HL-60 (cell line): ENCODE measurements at places on chromosomes 7 and 10.
A peak's percentile ranks its signal among the peaks of the same experiment; 100 is the strongest.

DNA sequence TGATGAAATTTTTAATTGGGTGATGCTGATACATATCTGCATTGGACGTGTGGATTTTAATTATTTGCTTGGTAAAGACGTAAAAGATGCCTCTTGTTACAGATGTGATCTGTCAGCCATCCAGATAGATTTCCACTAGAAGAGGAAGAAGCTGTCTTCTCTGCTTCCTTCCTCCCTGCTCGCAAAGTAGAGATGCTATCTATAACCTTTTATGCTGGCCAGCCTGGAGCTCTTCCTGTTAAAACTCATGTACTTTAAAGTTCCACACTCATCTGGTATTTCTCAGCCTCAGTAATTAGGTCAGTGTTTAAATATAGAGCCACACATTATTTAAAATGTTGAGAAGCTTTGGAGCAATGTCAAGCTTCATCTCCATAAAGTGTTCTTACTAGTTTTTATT is 51.2 kb upstream of the TMEM229A start:
- DNase-seq = no peak

DNA sequence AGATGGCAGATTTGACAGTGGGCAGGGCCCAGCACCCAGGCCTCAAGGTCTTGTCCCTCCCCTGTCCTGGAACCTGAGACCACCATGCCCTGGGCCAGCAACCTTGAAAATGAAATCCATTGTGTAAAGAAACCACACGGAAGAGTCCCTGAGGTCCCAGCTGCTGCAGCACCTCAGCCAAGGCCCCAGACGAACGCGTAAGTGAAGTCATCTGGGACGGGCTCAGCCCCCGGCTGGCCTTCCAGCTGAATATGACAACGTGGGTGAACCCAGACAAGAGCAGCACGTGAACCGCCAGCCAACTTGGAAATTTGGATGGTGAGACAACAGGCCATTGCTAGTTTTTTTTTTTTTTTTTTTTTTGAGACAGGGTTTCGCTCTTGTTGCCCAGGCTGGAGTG is 70.3 kb downstream of the CYTH3 start:
- no peak for DNase-seq

DNA sequence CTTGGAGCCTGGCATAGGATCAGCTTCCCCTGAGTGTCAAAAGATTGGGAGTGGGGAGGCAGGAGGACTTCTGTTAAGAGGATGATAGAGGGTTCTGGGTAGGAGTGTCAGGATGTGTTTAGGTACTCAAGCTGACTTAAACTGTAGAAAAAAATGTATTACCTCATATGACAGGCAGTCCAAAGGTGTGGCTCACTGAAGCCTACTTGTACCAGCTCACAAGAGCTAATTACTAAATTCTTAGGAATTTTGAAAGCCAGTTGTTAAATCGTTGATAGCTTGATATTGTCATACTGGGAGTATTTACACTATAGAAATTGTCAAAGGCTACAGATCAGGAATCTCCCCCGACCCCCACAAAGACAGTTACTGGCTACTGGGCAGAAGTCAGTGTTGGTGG is 32.1 kb downstream of the FAS start:
- no peak for DNase-seq

DNA sequence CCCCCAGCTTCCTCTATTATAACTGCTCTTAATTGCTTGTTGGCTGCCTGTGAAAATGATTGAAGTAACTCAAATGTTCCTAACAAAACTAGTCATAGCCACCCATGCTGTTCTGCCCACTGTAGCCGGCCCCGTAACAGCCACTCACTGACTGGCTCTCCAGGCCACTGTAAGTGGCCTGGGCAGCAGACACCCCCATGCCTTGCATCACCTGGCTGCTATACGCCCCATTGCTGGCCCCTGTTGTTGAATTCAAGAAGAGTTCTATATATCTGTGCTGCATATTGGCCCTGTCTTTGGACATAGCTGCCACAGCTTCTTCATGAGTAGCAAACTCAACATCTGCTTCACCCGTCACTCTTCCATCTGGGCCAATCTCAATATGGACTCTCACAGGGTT is 15.1 kb downstream of the FXYD4 start:
- DNase-seq = peak; percentile 14

- DNase-seq = no peak
These were observed 270.1 kb upstream of the SHH start for GRCh38 chr7:156082048-156083040.

GRCh38 chr10:58217612-58218011 is 50.1 kb downstream of the IPMK start:
- no peak for DNase-seq

- DNase-seq = peak; percentile 57
These were observed 16.0 kb downstream of the NUDT5 start for GRCh38 chr10:12179606-12180170.

DNA sequence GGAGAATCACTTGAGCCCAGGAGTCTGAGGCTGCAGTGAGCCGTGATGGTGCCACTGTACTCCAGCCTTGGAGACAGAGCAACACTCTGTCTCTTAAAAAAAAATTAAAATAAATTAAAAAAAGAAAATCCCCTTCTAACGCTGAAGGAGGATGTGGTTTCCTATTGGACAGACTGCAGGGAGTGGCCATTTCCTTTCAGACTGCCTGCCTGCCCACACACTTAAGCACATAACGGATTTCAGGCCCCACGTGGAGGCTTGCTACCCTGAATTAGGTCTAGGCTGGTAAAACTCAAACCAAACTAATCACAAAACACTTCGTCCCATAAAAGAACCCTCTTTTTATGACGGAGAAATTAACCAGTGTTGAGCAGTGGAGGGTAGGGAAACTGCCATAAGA is 34.0 kb downstream of the GATA3 start:
- no peak for DNase-seq

DNA sequence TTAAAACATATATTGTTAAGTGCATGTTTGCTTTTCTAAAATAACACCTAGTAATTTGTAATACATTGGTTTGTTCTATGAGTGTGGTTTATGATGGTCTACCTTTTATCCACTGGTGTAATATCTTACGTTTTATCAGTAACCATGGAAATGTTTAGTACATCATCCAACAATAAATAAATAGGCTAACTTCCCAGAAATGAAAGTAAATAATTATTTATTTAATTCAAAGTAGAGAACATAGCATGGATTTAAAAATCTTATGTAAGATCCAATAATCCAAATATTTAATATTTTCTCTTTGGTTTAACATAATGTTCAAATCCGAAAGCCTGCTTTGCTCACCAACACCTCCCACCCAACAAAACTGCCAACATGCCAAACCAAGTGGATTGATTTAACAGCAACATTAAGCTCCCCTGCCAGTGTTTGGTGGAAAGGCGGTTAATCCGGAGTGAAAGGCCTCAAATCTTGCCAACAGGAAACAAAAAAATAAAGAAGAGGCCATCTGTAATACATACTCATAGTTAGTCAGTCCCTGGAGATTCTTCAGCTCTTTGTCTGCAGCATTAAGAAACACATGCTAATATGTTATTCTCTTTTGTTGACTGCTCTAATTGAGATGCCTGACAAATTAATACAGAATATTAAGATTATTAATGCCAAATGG is 897.8 kb downstream of the CNTNAP2 start:
- DNase-seq = no peak

DNA sequence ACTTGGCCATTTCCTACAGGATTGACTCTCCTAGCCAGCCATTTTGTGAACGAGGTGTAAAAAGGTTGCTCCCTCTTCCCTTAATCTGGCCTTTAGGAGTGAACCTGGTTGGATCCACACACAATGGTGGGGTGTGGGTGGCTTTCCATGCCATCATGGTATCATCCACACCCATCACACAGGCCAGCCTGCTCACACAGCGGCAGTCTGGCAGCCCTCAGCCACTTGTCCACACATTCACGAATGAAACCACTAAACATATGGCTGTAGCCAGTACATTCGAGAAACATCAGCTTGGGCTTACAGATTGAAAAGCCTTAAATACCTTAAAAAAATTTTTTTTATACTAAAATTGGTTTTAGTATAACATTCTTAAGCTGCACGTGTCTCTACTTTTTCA is 31.9 kb downstream of the NEUROD6 start:
- no peak for DNase-seq

DNA sequence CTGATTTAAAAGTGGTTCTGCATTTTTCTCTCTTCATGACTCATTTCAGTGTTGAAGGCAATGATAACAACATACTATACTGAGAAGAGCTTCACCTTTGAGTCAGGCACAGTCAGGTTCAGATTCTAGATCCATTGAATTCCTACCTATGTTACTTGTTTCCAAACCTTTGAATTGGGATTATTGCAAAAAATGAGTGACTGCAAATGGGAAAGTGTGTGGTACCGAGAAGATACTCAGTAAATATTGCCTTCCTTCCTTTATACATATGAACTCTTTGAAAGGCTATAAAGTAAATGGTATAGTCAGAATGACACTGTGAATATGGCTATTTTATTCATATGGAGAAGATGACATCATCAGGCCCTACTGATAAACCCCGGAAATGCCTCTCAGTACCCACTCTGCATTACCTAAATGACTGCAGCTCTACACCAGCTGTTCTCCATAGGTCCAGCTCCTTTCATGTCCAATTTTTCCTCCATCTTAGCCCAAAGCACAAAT is 66.7 kb upstream of the FGL2 start:
- DNase-seq = no peak

DNA sequence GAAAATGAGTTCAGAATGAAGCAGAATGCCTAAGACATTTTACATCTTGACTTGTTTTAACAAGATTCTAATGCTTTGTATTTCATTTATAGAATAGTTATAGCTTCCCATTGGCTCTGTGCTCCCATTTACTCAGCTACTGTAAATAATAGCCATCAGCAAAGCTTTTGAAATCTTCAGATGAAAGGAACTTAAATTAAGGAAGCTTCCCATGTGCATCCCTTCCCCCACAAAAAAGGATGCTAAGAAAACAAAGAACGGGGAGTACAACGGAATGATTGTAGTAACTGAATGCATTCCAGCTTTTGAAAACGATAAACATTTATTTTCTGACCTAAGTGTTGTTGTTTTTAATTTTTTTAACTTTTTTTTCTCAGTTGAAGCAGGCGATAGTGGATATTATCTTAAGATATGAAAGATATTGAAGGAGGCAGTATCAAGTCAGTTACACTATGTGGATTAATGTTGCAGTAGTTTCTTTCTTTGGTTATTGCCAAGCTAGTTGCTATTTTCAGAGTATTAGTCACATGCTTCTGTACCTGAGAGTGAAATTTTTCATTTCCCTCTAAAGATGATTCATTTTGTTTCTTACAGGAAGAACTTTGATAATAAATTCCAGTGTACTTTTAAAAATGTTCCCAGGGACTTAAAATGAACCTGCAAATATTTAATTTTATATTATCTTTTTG is 129.2 kb downstream of the KCND2 start:
- no peak for DNase-seq

- no peak for DNase-seq
These were observed 16.1 kb upstream of the BTRC start for GRCh38 chr10:101337836-101338235.

GRCh38 chr10:125756853-125757487 is 18.7 kb downstream of the MMP21 start:
- no peak for DNase-seq

DNA sequence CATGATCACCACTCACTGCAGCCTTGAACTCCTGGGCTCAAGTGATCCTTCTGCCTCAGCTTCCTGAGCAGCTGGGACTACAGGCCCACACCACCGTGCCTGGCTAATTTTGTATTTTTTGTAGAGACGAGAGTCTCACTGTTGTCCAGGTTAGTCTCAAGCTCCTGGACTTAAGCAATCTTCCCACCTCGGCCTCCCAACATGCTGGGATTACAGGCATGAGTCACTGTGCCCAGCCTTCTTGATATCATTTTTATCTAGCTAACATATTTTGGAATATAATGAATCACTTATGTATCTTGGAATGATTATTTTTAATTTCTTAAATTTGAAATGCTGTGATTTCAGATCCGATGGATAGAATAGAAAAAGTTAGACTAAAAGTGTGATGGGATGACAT is 18.4 kb downstream of the ARL4A start:
- no peak for DNase-seq

DNA sequence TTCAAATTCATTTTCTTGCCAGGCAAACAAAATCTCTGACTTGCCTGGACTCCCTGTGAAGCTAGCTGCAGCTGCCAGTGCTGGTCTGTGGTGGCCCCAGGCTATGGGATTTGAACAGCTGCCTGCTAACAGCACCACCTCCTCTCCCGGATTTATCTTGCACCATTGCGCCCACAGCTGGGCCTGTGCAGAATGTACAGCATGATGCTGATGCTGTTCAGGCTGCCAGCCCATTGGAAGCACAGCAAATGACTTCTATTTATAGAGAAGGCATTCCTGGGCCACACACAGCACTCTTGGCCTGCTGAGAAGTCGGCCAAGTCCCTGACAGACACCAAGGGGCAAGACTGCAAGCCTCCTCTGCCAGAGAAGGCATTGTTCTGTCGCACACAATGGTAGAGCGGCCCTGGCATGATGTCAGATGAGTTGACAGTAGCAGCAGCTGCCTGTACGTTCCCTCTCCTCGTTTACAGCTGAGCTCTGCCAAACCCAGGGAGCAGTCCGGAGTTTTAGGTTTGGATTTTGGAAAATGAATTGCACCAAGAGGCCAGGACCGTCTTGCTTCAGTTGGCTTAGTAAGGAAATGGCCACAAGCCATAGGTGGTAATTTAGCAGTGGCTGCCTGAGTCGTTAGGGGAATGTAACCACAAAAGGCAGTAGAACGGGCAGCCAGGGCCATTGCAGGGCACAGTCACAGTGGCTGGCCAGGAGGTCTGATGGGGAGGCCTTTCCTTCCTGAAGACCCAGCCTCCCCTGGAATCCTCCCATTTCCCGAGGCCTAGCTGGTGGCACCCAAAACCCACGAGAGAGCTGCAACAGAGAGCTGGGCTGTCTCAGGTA is 38.5 kb downstream of the MTURN start:
- no peak for DNase-seq

DNA sequence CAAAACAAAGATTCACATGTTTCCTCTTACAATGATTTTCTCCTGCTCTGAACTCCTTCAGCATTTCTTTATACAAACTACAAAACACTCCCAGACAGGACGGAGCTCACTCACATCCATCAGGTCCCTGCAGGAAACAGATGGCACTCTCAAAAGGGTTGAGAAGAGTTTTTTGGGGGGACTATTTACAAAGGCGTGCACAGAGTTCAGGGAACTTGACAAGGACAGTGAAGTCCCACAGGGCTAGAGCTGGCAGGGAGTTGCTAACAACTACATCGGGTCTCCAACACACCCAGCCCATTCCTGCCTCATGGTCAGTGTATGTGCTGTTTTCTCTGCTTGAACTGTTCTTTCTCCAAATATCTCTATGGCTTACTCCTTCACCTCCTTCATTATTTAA is 24.7 kb upstream of the YAE1 start:
- no peak for DNase-seq

GRCh38 chr10:13593535-13593934 is 6.8 kb downstream of the PRPF18 start:
- DNase-seq = no peak
